ENCODE measurements at places on chromosomes 16 and 17.

- DNase-seq = no peak
Measured at GRCh38 chr16:88799569-88800276, 3.9 kb upstream of the CDT1 start.

DNA sequence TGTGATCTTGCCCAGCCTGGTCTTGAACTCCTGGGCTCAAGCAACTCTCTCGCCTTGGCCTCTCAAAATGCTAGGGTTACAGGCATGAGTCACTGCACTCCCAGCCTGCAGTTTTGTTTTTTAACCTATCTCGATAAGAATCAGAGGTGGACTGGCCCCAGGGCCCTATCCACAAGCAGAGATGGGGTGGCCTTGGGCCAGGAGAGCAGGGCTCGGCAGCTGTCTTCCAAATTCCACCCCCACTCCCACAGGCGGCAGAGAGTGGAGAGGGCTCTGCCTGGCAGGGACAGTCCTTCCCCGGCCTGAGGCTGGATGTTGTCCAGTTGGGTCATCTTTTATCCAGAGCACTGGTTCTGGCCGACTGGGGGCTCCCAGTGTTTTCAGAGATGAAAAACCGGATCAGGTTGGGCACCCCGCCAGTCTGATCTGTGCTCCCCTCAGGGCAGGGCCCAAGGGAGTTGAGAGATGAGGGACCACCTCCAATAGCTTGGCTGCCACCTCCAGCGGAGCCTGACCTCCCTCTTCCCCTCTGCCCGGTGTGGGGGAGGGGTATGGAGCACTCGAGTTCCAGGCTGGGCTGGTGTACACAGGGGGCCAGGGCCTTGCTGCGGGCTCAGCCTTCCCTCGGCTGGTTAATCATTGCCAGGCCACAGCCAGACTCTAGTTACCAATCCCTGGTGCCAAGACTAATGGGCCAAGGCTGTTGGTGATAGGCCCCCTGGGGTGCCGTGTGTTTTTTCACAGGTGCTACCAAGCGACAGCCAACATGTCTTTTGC, 30.3 kb upstream of the MYO15B start:
- no peak for DNase-seq

- no peak for DNase-seq
Measured at GRCh38 chr16:3063625-3064386, 1.6 kb upstream of the IL32 start.

GRCh38 chr17:67865438-67865837, 40.1 kb downstream of the BPTF start:
- no peak for DNase-seq

- DNase-seq = peak; percentile 93
Measured at GRCh38 chr16:67013823-67014633, 14.9 kb upstream of the CBFB start.

GRCh38 chr17:57931488-57932137, 23.6 kb downstream of the CUEDC1 start:
- DNase-seq = no peak

- peak; percentile 90 for DNase-seq
Measured at GRCh38 chr16:66605177-66605978, 874 bp downstream of the CMTM3 start.

DNA sequence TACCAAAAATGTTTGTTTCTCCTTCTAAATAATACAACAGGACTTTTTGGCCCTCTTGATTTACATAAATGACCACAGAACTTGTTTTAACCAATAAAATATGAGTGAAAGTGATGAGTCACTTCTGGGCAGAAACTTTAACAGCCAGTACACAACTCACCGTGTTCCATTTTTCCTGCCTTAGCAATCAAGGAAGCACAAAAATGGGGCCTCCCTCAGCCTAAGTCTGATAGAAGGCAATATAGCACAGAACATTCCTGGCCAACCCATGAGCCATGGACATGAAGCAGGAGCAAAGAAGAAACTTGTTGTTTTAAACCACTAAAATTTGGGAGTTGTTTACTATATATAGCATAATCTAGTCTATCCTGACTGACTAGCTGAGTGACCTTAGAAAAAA, 61.1 kb upstream of the MTMR4 start:
- DNase-seq = no peak

DNA sequence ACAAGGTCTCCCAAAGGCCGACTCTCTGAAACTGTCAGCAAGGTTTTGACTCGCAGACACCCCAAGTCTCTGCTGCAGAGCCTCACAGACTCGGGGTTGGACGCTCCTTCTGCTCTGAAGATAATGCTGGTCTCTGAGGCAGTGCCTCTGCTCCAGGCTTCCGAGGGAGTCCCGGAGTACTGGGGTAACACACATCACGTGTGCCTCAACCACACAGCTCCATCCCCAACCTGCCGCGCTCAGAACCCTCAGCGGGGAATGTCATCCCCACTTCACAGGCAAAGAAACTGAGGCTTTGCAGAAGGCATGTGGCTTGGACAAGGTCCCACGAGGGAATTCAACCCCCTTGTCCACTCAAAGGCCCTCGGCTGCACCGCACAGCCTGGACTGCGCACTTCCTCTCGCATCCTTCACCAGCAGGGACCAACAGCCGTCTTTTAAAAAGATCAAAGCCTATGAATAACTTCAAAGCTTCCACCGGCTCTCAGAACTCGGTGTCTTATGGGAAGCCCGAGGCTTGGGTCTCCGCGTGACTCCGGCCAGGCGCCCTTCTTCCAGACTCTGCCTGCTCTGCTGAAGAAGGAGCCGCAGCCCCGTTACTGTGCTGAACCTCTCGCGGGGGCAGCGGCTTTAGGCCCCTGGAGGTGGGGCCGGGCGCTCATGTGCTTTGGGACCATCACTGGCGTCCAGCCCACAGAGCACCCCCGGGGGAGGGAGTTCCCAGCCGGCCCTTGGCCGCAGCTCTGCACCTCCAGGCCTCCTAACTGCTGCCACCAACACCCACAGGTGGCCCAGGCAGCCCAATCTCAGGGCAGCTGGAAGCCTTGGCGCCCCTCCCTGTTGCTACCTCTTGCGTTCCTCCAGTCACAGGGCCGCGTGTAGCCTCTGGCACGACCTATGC, 2.2 kb downstream of the TMEM204 start:
- DNase-seq = no peak

DNA sequence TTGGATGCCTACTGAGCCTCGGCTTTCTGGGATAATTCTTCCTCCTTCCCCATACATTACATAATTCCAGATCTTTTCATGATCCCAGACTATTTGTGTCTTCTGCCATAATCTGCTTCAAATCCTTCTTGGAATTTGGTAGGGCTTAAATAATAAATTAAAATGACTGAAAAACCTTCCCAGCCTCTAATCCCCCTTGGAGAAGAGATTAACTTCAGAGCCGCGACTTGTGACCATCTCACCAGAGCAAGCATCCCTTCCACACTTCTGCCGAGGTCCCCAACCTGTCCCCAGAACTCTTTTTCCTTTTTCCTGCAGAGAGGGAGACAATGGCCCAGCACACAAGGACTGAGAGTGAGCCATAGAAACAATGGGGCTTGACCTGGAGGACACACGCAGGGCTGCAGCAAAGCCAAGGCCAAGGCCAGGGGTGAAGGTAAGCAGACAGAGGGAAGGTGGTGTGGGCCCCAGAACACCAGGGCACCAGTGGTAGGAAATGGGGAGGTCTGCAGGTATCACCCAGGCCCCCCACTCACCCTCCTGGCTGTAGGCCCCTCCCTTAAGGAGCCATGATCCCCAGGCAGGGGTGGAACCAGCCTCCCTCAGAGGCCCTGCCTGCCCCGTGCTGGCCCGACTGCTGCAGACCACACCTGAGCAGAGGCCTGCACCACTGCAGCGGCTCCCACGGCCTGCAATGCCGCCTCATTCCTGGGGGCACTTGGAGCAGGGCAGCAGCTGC, 9.6 kb upstream of the BCAR1 start:
- DNase-seq = no peak

DNA sequence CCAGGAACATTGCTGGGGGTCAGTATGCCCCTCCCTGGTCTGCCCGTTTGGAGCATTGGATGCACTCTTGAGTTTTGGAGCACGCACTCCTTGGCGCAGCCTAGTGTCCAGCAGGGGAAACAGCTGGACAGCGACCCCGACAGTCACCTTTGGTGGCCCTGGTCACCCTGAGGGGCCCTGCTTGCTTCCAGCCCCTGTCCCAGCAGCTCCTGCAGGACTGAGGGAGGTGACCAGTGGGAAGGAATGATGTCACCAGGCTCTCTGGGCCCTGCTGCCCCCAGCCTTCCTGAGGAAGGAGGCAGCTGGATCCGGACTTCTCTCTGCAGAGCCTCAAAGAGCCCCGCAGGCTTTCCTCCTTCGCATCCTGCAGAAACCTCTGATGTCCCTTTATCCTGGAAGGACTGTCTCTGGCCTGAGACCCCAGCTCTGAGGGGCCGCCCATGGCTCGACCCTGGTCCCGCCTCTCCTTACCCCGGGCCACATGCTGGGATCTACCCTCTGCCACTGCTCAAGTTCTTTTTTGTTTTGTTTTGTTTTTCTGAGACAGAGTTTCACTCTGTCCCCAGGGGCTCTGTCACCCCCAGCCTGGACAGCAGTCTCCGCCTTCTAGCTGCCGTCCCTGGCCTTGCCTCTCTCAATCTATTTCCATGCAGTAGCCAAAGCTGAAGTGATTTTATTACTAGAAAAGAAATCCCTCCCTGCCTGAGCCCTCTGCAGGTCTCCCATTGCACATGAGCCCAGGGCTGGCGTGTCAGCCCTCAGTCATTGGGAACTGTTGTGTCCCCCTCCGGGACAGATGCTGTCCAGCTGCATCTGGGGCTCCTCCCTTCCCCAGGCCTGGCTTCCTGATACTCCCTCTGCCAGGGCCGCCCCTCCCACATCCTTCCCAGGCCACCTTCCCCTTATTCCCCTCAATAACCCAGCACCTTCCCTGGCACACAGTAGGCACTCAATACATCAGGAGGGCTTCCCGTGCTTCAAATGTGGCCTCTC, 11.6 kb downstream of the ZSCAN10 start:
- DNase-seq = no peak

- no peak for DNase-seq
Measured at GRCh38 chr16:56334761-56335160, 90.6 kb downstream of the AMFR start.

DNA sequence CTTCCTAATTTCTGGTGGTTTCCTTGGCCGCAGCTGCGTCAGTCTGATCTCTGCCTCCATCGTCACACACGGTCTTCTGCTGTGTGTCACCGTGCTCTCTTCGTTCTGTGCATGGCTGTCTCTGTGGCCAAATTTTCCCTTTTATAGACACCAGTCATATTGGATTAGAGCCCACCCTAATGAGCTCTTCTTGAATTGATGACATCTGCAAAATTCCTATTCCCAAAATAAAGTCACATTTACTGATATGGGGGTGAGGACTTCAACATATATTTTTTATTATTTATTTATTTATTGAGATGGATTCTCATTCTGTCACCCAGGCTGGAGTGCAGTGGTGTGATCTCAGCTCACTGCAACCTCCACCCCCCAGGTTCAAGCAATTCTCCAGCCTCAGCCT, 38.4 kb downstream of the GINS3 start:
- no peak for DNase-seq

DNA sequence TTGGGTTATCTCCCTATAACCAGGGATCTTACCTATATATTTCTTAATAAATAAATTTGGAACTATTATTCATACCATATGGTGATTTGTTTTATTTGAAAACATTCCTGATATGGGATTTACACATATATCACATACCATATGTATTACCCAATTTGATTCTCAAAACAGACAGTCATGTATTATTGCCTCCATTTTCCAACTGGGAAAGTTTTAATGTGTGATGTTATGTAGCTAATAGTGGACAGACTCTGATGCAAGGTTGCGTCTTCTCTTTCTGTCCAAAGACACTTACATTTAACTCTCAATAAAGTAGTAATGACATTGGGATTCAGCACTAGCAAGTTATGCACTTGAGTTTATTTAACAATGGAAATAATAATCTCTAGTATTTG, 1.1 kb downstream of the KRTAP9-9 start:
- no peak for DNase-seq

DNA sequence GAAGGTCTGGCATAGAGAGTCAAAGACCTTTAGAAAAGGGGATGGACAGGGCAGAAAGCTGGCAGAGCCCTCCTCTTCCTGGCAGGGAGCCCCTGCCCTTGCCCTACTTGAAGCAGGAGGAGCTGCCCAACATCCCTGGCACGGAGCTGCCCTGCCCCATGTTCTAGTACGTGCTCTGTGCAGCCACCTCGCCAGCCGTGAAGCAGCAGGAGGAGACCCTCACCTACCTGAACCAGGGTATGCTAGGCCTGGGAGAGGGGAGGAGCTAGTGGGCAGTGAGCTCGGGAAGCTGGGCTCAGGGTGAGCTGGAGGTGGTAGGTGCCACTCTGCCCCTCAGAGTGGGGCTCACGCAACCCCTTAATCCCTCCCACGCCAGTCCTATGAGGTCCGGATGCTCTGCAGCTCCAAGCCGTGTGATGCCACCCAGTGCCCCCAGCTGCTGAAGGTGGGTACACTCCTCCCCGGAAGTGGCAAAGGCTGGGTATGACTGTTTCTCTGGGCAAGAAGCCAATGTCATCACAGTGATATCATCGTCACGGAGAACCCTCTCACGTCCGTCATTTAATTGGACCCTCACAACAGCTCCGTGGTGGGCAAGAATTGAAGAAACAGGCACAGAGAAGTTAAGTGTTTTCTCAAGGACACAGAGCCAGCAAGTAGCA, 12.7 kb upstream of the STAC2 start:
- peak; percentile 80 for DNase-seq

GRCh38 chr17:75047398-75048098, 523 bp downstream of the KCTD2 start:
- peak; percentile 84 for DNase-seq

- peak; percentile 64 for DNase-seq
Measured at GRCh38 chr16:86498671-86499439, 11.5 kb upstream of the FOXF1 start.

DNA sequence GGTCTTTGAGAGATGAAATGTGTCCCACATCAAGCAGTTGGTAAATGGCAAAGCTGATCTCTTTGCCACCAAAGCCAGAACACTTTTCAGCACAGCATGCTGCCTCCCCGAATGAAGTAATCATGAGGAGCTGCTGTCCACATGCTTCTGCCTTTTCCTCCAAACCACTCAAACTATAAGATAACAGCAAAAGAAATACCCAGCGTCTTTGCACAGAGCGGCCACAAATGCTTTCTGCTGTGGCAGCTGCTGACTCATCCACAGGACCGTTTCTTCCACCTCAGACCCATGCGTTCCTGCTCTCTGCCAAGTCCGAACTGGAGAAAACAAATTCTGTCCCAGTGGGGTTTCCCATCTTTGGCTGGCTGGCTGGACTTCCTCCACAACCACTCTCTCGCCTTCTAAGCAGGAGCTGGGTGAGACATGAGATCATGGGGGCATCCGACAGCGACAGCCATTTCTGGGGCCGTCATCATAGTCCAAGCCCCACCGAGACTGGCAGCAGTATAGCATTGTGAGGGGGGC, 27.1 kb downstream of the TBC1D3B start:
- DNase-seq = no peak

- DNase-seq = no peak
Measured at GRCh38 chr17:73594025-73594424, 50.2 kb downstream of the SDK2 start.

- DNase-seq = no peak
Measured at GRCh38 chr16:22029632-22030031, 21.7 kb downstream of the MOSMO start.

- DNase-seq = no peak
Measured at GRCh38 chr17:63474174-63474573, 2.7 kb upstream of the ACE start.

Measured in posterior vena cava (tissue), 2 donors.